ENCODE measurements at places on chromosomes 7 and 10. TPM values are rescaled to one million over a fixed set of nuclear protein-coding genes. Genes with fewer than 3 reads are reported as not detected.
A peak's percentile ranks its signal among the peaks of the same experiment; 100 is the strongest.

Gene CYP3A7
- total RNA-seq: not detected

Gene DIP2C
- 23.7 TPM for total RNA-seq

Gene TMEM270
- not detected for total RNA-seq

Gene PIP
- total RNA-seq: not detected

Gene CFAP46
- total RNA-seq: 1.5 TPM

Gene EN2
- total RNA-seq: 0.11 TPM

Gene TMEM213
- total RNA-seq: not detected

Gene NEUROD6
- total RNA-seq: not detected

Gene RELN
- 1.2 TPM for total RNA-seq

Gene HERPUD2
- total RNA-seq: 15.6 TPM

Gene LRRC18
- total RNA-seq: not detected

Gene NSUN5
- 16.9 TPM for total RNA-seq

Gene FGFBP3
- total RNA-seq: 0.47 TPM

Gene GATA3
- 0.89 TPM for total RNA-seq

GRCh38 chr10:7665767-7666166 lies 999 bp downstream of the ITIH5 start:
- DNase-seq: no peak

GRCh38 chr7:24129597-24129996 lies 154.4 kb upstream of the NPY start:
- DNase-seq: no peak

- no peak for DNase-seq
Measured at GRCh38 chr10:91690996-91691676, 58.3 kb upstream of the PPP1R3C start.

GRCh38 chr10:72124989-72125388 lies 36.6 kb upstream of the SPOCK2 start:
- no peak for DNase-seq

DNA sequence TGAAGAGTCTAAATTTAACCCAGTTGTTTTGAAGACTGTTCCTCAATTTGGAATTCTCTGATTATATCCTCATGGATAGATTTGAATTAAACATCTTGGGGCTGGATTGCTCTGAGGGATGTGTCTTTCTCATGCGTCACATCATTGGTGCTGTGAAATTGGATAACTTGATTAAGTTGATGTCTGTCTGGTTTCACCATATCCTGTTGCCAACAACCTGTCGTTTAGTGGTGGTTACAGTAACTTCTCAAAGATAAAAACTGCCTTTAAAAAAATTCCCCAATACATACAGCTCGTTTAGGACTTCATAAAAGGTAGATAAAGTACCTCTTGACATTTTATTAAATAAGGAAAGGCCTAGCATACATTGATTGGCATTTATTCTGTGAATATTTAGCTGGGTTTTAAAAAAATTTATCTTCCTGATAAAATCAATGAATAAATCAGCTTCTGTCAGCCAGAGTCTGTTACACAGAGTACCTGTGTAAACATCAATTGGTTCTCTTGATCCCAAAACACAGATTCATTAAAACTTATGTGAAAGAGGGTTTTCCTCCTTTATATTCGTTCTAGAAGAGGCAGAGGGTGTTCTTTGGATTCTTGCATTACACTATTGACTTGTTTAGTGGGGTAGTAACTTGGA lies 10.5 kb downstream of the CRCP start:
- no peak for DNase-seq

DNA sequence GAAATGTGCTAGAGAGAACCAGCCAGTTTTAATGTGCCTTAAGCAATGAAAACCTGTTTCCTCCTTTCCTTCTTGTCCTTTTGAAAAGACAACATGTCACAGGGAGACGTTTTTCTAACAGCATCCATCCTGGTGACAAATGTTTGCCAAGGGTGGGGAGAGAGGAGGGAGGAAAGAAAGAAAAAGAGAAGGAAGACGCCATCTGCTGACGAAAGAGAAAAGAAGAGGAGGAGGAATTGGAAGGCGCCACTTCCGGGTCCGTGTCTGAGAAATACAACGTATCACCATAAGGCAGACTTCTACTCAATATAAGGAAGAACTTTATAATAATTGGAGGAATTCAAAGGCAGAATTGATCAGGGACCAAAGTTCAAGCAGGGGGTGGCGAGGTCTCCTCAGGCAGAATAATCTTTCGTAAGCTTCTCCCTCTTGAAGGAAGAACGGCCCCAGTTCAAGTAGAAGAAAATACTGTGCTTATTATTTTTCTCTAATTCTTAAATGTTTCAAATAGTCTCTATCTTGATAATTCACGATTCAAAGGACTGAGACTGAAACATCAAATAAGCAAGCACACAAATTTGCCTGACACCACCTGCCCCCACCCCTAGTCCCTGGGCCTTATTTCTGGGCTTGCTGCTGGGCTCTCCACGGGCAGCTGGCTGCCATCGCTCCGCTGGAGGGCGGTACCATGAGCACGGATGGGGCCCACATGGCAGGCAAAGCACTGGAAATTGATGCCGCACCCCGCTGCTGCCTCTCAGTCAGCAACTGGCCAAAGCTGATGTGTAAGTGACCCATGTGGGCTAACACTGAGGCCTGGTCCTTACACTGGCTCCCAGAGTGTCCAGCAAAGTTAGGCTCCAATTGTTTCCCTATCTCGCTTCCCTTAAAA lies 273.7 kb upstream of the KLF14 start:
- peak; percentile 65 for DNase-seq

GRCh38 chr7:19106241-19107080 lies 11.0 kb downstream of the TWIST1 start:
- DNase-seq: no peak

- DNase-seq: no peak
Measured at GRCh38 chr10:44847110-44847509, 64.0 kb upstream of the TMEM72 start.

DNA sequence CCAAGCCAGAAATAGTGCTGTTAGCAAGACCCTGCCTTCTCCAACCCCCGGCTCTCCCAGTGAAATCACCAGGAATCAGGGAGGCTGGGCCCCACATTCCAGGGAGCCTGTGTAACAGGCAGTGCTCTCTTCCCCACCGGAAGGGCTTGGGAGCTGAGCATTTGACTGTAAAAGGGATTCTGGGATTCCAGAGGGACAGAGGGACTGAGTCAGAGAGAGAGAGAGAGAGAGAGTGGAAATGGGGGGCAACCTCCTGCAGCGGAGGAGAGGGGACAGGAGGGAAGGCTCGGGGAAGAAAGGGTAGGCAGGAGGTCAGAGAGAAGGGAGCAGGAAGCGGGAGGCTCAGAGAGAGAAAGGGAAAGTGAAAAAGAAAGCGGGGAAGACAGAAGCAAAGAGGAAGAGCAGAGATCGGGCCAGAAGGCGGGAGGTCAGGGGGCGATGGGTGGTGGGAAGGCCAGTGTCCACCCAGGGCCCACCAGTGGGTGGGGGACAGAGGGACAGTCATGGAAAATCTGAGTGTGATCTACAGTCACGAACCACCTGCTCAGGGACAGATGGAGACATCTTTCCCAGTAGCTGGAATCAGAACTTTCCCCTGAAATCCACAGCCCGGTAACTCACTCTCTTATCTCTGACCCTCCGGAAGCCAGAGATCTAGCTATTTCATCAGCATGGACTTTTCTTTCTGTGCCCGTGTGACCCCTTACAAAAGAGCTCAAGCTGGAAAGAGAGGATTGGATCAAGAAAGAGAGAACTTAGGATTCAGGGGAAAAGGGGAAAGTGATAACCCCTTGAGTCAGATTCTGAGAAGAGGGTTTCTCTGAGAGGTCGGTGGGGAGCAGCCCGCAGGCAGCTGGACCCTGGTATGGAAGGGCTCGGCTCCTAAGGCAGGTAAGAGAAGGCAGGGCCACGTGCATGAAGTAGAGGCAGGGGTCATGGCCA lies 4.6 kb upstream of the SERPINE1 start:
- peak; percentile 85 for DNase-seq

DNA sequence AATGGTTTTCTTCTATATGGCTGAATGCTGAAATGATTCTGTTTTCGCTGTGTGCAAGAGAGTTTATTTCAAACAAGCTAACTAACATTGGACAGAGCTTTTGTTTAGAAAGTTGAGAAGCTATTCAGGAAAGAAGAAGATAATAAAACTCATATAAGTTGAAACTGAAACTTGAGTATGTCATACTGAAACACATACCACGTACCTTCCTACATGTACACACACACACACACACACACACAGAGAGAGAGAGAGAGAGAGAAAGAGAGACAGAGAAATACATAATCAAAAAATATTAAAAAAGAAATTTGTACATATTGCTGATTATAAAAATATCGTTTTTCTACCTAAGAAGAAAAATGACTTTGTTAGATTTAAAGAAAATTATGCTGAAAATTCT lies 561.9 kb upstream of the KCND2 start:
- DNase-seq: no peak

- DNase-seq: no peak
Measured at GRCh38 chr10:125337510-125337909, 177.1 kb upstream of the CTBP2 start.

GRCh38 chr10:5411941-5412276 lies 448 bp upstream of the NET1 start:
- no peak for DNase-seq

DNA sequence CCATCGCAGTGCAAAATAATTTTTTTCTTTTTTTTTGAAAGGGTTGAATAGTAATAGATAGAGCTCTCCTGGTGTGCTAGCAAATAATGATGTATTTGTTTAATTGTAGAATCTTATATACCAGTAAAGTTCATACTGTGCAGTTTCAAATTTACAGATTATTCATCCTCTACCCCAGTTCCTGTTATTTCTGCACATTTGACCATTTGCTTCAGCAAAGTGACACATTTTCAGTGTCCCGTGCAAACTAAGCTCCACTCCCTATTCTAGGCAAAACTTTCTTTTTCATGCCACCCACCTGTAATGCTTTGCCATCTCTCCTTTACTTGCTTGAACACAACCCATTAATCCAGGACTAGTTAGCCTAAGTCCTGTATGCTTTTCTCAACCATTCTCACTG lies 43.0 kb downstream of the SHOC2 start:
- DNase-seq: no peak

GRCh38 chr10:100371482-100372027 lies 24.5 kb downstream of the SCD start:
- no peak for DNase-seq

GRCh38 chr10:36612436-36612835 lies 513.0 kb upstream of the ANKRD30A start:
- no peak for DNase-seq

- no peak for DNase-seq
Measured at GRCh38 chr7:151809146-151809863, 67.6 kb downstream of the PRKAG2 start.

DNA sequence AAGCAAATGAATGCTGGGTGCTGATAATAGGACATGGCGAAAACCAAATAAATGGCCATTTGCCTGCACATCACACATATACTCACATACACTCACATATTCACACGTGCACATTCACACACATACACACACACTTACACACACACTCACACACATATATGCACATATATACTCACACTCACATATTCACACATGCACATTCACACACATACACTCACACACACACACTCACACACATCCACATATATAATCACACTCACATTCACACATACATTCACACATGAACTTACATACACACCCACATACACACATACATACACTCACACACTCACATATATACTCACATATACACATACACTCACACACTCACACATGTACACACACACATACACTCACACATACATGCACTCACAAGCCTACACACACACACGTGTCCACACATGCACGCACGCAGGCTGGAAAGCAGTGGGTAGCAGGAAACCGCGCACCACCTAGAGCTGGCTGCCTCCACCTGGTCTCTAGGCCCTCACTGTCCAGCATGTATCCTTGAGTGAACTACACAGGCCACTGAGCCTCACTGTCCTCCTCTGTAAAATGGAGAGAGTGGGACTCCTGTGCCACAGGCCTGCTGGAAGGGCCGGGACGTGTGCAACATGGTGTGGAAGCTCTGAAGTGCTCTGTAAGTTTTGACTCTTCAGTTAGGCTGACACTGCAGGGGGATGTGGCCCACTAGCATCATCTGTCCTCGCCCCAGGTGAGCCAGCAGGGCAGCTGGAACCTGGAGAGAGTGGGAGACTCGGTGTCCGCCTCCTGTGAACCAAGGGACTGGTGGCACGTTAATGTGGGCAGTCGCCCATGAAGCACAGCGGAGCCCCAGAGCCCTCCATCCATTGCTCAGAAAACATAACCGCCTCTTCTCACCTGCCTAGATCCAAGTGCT lies 14.9 kb downstream of the TMEM72 start:
- no peak for DNase-seq

GRCh38 chr7:89500084-89500483 lies 654.2 kb upstream of the STEAP1 start:
- no peak for DNase-seq

DNA sequence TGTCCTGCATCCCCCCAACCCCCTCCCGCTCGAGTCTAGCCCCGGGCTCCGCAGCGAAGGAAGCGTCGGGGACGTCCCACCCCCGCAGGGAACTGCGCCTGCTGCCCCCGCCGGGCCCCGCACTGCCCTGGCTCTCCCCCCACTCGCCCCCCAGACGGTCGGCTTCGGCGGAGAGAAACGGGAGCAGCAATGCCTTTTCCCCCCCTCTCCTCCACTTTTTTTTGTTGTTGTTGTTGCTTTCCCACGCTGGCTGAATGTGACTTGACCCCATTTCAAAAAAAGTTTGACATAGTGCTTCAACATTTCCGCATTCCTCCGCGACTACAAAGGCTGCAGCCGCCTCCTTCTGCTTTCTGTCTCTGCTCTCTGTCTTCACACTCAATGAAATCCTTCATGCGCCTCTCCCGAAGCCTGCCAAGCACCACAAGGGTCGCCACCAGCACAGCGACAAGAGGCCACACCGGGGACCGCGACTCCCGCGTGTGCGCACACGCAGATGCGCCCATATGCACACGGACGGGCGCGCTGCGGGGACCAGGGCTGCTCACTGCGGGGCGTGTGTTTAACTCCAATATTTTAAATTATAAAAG lies 1.0 kb downstream of the CDK6 start:
- DNase-seq: peak; percentile 72

GRCh38 chr7:29080803-29081202 lies 65.5 kb downstream of the CPVL start:
- no peak for DNase-seq

DNA sequence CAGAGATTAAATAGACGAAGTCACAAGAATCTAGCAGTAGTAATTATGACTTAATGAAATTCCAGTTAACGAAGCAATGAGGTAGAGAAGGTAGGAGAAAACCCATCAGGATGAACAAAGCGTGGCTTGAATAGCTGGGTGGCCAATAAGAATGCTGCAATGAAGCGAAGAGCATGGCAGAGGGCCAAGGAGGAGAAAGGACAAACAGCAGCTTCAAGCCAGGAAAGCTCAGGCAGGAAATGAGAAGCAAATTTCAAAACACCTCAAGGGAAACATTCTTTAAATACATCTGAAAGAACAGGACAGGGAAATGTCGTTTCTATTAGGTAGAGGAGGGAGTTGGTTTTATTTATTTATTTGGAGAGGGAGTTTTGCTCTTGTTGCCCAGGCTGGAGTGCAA lies 122.5 kb downstream of the KIAA1217 start:
- peak; percentile 44 for DNase-seq

DNA sequence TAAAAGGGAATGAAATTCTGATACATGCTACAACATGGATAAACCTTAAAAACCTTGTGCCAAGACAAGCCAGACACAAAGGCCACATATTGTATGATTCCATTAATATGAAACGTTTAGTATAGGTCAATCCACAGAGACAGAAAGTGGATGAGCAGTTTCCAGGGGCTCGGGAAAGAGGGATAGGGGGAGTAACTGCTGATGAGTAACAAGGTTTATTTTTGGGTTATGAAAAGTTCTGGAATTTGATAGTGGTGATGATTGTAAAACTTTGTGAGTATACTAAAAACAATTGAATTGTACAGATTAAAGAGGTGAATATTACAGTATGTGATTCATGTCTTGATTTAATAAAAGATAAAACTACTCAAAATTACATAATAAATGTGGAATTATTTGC lies 19.1 kb upstream of the SLC13A1 start:
- no peak for DNase-seq

GRCh38 chr7:85765698-85766298 lies 578.9 kb upstream of the SEMA3D start:
- DNase-seq: no peak

All from right cardiac atrium (tissue), 5 donors.